Mononuclear cell (primary cell): ENCODE measurements at places on chromosomes 4 and X. TPM values are rescaled to one million over a fixed set of nuclear protein-coding genes. Genes with fewer than 3 reads are reported as not detected.

DMD gene
- total RNA-seq: 2.4 TPM

CLGN gene
- 0.42 TPM for total RNA-seq

ARHGAP6 gene
- total RNA-seq: 5.4 TPM

ERAS gene
- not detected for total RNA-seq

RHOH gene
- 164 TPM for total RNA-seq

NLRP2B gene
- 0.10 TPM for total RNA-seq

EXOC1 gene
- total RNA-seq: 24.8 TPM

MAGEE2 gene
- not detected for total RNA-seq

SPP1 gene
- 0.10 TPM for total RNA-seq

OCIAD1 gene
- 96.6 TPM for total RNA-seq

OTC gene
- not detected for total RNA-seq

F8A2 gene
- total RNA-seq: not detected

EDA gene
- 9.1 TPM for total RNA-seq

KCNE5 gene
- total RNA-seq: not detected

PITX2 gene
- not detected for total RNA-seq

CWH43 gene
- total RNA-seq: not detected

CCSER1 gene
- 7.9 TPM for total RNA-seq

GABRB1 gene
- not detected for total RNA-seq

WDR13 gene
- 38.2 TPM for total RNA-seq

RASSF6 gene
- 0.10 TPM for total RNA-seq

WDR45 gene
- total RNA-seq: 48.7 TPM

METAP1 gene
- 25.2 TPM for total RNA-seq

HSD17B13 gene
- 1.6 TPM for total RNA-seq

CCNB3 gene
- total RNA-seq: 0.10 TPM

MAPK10 gene
- 0.52 TPM for total RNA-seq

ERCC6L gene
- total RNA-seq: 1.6 TPM

ZMAT1 gene
- total RNA-seq: 10.2 TPM

GJB1 gene
- total RNA-seq: not detected

BRS3 gene
- total RNA-seq: not detected

GSX2 gene
- total RNA-seq: not detected

WNK3 gene
- total RNA-seq: 0.42 TPM

SYTL4 gene
- 2.2 TPM for total RNA-seq

SPANXN3 gene
- total RNA-seq: not detected

GAGE2A gene
- not detected for total RNA-seq

DRD5 gene
- total RNA-seq: not detected

MAP9 gene
- 10.3 TPM for total RNA-seq

MEPE gene
- total RNA-seq: 0.21 TPM

C1QTNF7 gene
- total RNA-seq: 0.10 TPM

MXRA5 gene
- not detected for total RNA-seq

CCDC120 gene
- total RNA-seq: 2.9 TPM

PPP4R3C gene
- total RNA-seq: 0.10 TPM

HSD17B10 gene
- 29.0 TPM for total RNA-seq

DDIT4L gene
- 0.21 TPM for total RNA-seq

AKAP4 gene
- not detected for total RNA-seq

PTCHD1 gene
- total RNA-seq: under 0.01 TPM

MAGEB17 gene
- total RNA-seq: not detected

DCAF8L2 gene
- 0.10 TPM for total RNA-seq

PASD1 gene
- not detected for total RNA-seq

BMPR1B gene
- total RNA-seq: under 0.01 TPM

EDNRA gene
- total RNA-seq: under 0.01 TPM

LEF1 gene
- total RNA-seq: 327 TPM

LSM6 gene
- 30.9 TPM for total RNA-seq
